Anterior cingulate cortex (tissue), 58 donors: ENCODE measurements at places on chromosomes 7 and 10.

DNA sequence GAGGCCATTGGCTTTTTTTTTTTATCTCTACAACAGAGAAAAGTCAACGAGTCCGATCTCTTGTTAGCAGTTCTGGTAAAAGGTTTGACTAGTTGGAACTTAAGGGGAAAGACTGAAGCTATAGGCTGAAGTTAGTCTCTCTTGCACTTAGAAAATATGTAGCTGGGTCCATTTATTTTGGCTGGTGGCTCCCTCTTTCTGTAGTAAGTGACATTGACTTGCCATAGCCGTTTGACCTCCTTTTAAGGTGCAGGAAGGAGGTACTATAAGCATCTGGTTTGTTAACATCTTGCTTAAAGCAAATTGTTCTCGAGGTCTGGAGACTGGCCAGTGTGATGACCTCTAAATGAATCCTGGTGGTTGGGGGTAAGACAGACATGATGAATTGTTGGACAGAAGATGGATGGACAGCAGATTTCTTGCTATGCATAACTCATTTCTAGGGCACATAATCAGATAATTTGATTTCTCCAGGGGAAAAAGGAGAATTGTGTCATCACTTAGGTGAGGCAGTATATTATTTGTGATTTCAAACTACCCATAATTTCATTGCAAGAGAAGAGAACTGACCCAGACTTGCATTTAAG is 356.3 kb upstream of the GALNT17 start:
- no peak for DNase-seq

GRCh38 chr7:98168181-98168903 is 42.9 kb upstream of the BHLHA15 start:
- peak; percentile 19 for DNase-seq

DNA sequence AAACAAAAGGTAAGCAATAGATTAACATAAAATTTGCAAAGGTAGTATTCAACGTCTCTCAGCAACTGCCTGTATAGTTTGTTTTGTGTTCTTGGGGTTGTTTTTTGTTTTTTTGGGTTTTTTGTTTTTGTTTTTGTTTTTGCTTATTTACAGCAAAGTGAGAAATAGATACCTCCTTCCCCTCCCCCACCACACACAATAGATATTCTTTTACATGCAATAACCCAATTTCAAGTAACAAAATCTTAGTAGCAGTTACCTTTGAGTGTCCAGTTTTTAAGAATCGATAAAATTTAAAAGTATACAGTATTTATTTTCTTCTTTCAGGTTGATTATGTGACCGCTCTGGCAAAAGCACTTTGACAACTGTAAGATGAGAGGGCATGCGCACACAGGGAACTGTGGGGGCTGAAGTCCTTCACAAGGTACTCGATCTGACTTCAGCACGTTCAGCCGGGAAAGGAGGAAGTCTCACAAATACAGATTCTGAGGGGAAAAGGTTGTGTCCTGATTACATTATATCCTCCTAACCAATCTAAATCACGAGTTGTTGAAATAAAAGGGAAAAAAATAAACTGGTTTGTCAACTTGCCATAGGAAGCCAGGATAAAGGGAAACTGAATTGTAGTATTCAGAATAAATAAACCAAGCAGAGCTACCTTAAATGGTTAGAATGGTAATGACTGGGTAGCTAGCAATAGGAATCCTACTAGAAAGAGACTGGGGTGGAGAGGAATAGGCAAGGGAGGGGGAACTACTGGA is 47.8 kb downstream of the CPEB3 start:
- DNase-seq: peak; percentile 34

DNA sequence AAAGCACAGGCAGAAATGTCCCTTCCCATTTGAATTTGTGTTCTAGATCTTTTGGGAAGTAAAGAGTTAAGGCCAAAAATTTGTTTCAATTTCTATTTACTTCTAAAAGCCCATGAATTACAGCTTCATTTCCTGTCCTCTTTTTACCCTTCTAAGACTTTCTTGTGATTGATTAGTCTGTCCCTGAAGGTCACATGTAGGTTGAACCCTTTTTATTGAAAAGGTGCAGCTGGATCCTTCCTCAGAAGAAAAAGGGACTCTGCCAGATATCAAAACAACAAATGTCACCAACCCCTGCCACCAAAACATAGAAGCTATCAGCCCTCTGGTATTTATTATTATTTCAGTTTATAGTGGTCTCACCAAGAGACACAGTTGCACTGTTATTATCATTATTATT is 424.9 kb upstream of the DPP6 start:
- no peak for DNase-seq

DNA sequence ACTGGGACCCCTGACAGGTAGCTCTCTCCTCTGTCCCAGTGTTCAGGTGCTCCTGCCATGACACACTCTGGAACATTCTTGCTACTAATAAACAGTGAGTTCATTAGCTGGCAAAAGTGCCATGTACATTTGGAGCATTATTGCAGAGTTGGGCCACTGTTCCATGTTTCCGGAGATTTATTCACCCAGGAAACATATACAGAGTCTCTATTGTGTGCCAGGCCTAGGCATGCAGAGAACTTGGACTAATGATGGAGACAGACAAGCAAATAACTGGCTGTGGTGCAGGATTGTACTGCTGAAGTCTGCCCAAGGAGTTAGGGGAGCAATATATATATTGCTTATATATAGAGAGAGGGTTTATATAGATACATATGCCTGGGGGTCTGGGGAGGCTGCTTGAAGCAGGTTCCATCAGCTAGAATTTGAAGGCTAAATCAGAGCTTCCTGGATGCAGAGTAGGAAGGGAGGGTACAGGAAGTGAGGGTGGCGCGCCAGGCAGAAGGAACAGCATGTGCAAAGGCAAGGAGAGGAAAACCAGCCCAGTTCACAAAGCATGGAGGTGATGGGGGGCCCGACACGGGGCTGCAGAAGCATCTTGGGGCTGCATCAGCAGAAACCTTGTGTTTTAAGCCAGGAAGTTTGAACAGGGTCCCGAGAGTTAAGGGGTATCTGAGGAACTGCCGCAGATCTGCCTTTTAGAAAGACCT is 22.7 kb upstream of the EEPD1 start:
- no peak for DNase-seq
